Femur (tissue), 1 donor: ENCODE measurements at places on chromosomes 1 and 21.

DNA sequence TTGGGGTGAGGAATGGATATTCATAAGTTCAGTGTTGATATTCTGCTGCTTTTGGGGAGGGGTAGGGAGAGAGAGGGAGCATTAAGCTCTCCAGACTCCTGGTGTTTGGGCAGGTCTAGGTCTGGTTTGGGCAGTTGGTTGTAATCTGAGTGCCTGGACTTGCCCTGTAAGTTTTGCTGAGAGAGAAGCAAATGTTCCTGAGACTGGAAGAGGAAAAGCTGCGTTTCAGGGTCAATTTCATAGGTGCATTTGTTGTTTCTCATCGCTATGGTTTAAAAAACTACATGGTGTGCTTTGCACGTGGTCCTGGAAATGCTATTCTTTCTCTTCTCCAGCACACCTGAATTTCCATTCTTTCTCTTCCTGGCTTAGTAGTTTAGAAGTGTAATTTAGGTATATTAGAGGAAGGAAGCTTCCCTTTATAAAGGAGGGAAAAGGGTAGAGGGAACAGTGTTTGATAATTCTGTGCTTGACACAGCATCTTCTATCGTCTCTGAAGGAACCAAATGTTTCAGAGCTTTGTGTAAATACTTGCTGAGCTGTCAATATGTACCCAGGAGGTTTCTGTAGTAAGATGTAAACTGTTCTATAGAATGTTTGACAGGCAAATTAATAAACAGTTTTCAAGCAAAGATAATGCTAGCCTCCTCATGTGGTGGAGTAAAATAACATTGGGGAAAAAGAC is 6.3 kb downstream of the ARID1A start:
- no peak for DNase-seq

GRCh38 chr1:89842567-89843272 is 21.9 kb downstream of the LRRC8D start:
- DNase-seq: peak; percentile 53

DNA sequence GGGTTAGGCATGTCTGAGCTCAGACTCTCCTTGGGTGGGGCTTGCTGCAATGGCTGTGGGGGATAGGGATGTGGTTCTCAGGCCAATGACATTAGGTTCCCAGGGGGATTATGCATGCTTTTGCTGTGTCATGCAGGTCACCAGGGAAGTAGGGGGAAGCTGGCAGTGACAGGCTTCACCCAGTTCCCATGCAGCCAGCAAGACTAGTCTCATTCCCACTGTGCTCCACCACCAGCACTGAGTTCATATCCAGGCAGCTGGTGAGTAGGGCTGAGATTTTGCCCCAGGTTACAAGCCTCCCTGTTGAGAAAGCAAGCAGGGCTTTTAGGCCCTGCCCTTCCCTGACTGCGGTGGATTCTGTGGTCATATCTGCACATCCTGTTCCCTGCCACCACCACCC is 32.1 kb upstream of the PLA2G5 start:
- no peak for DNase-seq

DNA sequence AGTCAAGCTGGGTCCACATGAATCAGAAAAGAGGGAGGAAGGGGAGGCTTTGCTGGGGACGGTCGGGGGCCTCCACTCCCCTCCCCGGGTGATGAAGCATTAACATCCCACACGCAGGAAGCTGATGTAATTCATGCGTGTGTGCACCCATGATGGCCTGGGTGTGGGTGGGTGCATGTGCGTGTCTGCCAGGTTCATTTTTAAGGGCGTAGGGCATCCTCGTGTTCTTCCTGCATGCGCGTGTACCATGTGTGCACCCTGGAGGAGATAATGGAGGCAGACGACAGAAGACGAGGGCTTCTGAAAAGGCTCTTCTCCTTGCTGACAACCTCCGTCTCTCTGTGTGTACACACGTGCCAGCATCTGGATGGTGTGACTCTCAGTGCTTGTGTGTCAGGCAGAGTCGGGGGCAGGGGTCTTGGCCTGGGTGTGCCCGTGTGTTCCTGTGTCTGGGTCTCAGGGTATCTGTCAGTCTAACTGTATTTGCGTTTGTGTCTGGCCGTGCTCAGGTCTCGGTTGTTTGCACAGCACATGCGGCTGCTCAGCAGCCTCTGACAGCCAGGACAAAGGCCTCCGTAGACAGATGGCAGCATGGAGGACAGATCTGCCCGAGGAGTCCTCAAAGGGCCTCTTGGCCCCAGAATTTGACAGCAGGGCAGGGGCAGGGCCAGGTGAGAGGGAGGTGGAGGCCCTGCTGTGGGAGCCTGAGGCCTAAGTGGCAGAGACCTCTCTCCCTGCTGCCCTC is 2.4 kb downstream of the RAP1GAP start:
- no peak for DNase-seq

GRCh38 chr1:119081700-119082099 is 58.8 kb downstream of the WARS2 start:
- no peak for DNase-seq
